Activated naive CD4-positive, alpha-beta T cell treated with Interleukin-2 at 50 U/mL for 16 hours (primary cell): ENCODE measurements at places on chromosomes 11 and 22.

GRCh38 chr11:70111269-70112016 is 33.3 kb downstream of the ANO1 start:
- DNase-seq = no peak

DNA sequence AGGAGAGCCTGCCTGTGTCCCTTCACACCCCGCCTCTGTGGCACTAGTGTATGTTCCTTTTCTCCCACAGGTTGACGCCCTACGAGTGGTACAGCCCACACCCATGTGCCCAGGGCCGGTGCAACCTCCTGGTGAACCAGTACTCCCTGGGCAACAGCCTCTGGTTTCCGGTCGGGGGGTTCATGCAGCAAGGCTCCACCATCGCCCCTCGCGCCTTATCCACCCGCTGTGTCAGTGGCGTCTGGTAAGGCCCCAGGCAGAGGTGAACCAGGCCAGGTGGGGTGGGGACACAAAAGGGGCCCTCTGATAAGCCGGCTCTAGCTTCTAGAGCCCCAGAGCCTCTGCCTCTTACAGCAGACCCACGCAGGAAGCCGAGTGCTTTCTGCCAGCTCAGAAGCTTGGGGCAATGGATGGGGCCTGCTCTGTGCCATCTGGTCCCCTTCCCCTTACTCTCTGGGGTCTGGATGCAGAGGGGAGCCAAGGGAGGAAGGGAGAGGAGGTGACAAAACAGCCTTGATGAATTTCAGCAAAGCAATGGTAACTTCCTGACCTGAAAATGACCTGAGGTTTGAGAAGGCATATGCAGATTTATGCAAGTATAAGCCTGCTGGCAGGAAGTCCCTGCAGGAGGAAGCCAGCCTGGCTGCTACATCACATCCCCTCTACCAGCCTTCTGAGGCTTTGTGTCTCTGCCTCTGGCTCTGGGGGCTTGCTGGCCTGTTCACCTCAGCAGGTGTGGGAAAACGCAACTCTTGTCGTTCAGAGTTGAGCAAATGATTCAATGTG is 67.0 kb upstream of the TBCEL start:
- no peak for DNase-seq

DNA sequence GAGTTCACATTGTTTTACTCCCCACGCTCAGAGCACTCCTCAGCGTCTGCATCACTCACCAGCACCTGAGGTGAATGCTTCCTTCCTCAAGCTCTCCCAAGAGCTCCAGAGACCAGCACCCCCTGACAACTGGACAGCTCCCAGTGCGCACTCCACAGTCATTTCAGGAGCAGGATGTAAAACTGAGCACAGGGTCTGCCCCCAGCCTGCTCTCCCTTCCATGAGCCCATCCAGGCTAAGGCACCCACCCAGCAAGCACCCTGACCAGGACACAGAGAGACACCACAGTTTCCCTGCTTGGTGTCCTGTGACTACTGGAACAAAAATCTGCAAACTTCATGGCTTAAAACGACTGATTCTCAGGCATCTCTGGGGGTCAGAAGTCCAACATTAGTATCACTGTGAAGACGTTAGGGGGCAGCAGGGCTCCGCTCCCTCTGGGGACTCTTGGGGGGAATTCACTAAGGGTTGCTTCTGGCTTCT is 3.3 kb downstream of the SCGB1D2 start:
- DNase-seq = no peak

DNA sequence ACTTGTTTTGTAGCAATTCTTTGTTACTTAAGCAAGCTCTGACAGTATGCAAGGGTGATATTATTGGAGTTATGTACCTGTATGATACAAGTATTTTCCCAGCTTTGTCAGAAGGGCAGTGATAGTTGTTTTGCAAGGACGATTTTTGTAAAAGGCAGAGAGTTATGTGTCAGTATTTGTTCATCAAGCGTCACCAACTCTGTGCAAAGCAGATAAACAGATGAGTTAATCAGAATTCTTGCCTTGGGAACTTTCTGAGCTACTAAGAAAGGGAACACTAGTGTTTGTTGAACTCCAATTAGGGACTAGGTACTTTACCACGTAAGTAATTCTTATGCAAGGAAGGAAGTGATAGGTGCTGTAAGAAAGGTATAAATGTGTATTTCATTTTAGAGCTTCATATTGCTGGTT is 1.4 kb downstream of the USP47 start:
- DNase-seq = no peak

DNA sequence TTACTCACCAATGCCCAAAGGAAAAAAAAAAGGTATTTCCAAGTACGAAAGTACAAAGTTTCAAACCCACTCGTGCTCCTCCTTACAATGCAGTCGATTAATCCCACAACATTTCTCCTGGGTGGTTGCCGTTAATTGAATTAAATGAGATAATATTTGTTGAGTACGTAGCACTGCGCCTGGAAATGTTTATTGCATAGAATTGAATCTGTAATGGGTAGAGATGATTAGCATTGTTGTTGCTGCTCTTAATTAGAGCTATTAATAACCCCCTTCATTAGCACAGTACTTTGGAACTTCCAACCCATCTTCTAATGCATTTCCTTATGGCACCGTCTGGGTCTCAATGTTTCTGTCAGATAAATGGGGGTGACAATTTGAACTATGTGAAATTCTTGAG is 77.3 kb downstream of the SEZ6L start:
- DNase-seq = no peak

DNA sequence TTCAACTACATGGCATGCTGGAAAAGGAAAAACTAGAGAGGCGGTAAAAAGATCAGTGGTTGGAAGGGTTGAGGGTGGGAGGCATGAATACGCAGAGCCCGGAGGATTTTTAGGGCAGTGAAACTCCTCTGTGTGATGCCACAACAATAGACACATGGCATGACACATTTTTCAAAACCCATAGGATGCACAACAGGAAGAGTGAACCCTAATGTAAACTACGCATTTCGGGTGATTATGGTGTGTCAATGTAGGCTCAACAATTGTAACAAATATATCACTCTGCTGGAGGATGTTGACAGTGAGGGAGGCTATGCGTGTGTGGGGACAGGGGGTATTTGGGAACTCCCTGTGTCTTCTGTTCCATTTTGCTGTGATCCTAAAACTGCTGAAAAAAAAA is 15.7 kb upstream of the FAM83F start:
- DNase-seq = no peak

DNA sequence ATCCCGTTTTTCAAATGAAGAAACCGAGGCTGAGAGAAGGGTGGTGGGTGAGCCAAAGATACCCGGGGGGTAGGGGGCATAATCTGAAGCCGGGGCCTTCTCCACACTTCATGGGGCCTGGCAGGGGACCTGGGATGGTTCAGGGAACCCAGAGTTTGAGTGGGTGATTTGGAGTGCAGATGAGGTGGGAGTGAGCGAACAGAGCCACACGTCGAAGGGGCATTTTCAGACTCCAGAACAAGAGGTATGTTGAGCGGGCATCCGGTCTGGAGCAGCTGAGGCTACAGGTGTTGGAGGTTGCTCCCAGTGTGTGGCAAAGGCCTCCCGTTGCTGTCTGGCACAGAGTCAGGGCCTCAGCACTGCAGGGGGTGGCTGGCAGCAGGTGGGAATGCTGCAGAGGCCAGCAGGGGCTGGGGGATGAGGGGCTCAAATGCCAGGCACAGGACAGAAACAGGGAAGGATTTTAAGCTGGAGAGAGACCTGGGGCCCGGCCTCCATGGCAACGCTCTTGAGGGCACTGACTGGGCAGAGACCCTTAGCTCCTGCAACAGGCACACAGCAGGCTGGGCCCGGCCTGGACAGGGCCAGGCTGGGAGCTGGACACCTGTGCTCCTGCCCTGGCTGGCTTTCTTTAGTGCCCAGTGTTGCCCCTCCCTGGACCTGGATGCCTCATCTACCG is 46.2 kb downstream of the WNT11 start:
- no peak for DNase-seq

DNA sequence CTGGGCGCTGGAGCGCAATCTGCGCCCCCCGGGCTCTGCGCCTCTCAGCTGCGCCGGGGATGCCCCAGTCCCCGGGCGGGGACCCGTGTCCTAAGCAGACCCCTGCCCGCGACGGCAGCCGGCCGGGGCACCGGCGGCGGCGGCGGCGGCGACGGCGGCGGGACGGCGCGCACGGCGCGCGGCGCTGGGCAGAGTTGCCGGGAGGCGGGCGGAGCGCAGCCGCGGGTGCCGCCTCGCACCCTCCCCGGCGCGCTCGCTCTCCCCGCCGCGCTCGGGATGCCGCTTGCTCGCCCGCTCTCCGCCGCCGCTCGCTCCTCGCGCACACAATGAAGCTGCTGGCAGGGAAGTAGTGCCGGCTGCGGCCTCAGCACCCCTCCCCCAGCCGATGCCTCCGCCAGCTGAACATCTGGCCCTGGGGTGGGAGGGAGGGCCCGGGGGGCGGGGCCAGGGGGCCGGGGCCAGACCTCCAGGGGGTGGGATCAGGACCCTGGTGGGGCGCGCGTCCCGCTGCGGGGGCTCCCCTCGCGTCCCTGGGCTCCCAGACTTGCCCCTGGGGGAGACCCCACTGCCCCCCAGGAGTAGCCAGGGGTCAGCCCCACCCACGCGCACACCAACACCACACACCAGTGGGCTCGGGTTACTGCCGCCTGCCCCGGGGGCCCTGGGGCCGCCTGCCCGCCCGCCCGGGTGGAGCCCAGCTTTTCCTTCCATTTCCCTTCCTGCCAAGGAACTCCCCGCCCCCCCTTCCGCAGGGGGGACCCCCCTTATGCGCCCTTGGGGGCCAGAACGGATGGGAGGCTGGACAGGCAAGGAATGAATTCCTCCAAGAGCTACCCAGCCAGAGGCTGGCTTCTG is at the start of gene RCOR2:
TSS of gene RCOR2 (minus strand) at position 328 of the 855 bp plus-strand sequence. CDS start 708 bp downstream, outside the sequence.
- peak; percentile 71 for DNase-seq

DNA sequence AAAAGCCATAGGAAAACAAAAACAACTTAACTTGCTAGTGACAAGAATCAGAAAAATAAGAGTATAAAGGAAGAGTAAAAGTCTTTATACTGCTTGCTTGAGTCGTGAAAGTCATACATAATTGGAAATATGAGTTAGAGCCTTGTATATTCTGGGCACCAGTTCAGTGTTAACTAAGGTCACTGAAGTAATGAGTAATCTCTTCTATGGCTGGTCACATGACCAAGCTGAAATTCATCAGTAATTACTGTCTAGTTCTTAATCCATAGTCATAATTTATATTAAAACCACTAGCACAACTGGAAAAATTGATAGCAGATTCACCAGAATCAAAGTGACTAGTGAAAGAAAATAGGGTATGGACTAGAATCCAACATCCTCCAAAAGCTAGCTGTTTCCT is 84.4 kb upstream of the SLC5A12 start:
- DNase-seq = no peak

GRCh38 chr11:4018641-4019040 is 76.0 kb upstream of the RRM1 start:
- DNase-seq = no peak

GRCh38 chr11:112179601-112180000 is 4.3 kb downstream of the BCO2 start:
- no peak for DNase-seq

- DNase-seq = no peak
These were observed 132.8 kb downstream of the CRYBB2 start for GRCh38 chr22:25352294-25352680.

DNA sequence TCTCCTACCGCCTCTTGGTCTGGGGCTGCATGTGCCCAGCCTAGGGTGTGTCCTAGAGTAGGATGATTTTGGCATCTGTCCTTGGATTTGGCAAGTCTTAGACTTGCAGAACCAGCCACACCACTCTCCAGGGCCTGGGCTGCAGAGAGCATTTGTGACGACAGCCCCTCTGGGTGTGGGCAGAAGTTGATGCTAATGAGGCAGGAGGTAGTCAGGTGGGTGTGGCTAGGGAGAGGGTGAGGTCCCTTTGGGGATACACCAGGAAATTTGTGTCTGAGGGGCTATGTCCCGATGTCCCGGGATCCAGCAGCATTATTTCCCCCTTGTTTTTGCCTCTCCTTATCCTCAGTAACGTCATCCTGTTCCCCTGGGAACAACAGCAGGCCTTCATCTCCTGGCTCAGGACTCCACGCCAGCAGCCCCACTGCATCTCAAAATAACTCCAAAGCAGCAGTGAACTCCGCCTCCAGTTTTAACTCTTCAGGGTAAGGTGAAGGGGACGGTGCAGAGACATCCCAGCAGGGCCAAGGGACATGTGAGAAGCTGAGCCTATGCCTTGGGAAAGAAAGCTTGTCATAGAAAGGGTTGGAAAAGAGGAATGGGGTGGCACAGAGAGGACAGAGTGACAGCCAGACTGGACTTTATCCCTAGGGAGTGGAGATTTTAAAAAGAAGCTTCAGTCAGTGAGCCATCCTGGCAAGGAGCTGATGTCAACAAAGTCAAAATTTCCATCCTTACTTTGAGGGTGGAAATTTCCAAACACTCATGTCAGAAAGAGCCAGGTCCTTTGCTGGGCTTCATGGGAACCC is 8.0 kb upstream of the TLCD5 start:
- DNase-seq = no peak

- no peak for DNase-seq
These were observed 7.8 kb upstream of the DDI1 start for GRCh38 chr11:104028476-104029263.

DNA sequence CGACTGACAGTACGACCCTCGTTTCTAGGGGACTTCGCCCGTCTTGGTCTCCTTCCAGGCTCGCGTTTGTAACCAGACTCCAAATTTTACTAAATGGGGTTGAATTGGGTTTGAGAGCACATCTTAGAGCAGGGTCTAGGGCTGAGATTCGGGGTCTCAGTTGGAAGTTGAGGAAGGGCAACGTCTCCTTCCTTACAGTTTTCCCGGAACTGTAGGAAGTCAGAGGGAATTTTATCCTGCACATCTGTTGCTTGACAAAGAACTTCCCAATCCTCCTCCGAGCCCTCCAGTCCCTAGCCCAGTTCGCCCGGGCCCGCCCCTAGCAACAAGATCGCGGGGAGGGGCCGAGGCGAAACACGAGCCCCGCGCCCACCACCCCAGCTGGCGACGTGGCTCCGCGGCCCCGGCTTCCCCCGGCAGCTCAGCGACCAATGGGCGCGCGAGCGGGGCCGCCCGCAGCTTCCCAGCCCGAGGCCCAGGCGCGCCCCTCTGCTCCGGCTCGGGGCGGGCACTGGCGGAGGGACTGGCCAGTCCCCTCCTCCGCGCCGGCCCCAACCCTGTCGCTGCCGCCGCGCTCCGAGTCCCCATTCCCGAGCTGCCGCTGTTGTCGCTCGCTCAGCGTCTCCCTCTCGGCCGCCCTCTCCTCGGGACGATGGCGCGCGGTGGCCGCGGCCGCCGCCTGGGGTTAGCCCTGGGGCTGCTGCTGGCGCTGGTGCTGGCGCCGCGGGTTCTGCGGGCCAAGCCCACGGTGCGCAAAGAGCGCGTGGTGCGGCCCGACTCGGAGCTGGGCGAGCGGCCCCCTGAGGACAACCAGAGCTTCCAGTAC is at the start of gene RCN1:
TSS of gene RCN1 (plus strand) at position 530 of the 826 bp plus-strand sequence. CDS start at position 653, 123 bp downstream.
- DNase-seq = peak; percentile 52

DNA sequence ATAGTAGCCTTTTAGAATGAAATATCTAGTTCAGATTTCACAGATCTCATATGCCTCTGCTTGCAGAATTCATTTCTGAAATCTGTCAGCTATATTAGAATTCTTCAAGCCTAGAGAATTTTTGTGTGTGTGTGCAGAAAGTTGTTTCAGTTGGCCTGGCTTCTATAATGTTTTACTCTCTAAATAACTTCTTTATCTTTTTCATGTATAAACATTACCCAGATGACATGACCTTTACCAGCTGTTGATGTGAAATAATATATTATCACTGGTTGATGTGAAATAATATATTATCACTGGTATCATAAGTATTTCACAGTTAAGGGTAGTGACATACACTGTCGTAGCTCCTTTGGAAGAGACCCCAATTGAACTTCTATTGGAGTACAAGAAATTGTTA is 72.8 kb downstream of the ALX4 start:
- DNase-seq = no peak

GRCh38 chr11:99418927-99419720 is 398.4 kb downstream of the CNTN5 start:
- no peak for DNase-seq
